ENCODE measurements at places on chromosomes 2 and 18.

DNA sequence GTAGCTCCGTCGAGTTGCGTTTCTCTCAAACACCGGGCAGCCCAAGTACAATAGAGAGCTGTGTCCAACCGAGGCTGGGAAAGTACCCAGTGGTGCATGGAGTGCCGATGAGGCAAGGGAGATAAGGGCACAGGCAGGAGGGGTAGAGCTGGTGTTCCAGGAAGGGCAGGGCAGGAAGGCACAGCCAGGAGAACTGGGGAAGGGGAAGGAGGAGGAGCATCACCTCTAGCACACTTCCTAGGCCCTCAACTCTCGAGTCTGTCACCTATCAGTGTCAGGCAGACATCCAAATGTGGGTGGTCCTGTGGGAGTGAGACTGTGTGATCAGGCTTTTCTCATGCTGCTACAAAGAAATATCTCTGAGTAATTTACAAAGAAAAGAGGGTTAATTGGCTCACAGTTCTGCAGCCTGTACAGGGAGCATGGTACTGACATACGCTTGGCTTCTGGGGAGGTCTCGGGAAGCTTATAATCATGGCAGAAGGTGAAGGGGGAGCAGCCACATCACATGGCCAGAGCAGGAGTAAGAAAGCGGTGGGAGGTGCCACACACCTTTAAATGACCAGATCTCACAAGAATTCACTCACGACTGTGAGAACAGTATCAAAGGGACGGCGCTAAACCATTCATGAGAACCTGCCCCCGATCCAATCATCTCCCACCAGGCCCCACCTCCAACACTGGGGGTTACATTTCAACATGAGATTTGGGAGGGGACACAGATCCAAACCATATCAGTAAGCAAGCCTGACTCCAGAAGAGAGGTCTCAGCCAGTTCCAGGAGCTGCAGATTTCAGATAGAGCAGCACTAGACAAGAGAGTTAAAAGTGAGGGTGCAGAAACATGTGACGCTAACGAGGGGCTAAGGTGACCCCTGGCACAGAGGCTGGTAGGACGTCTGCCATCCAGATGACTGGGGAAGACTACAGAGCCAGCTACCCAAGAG lies 75.7 kb downstream of the MBOAT2 start:
- DNase-seq = no peak

- no peak for DNase-seq
These were observed 107.7 kb downstream of the BCL11A start for GRCh38 chr2:60445684-60446179.

GRCh38 chr2:222433332-222434173 lies 9.2 kb downstream of the SGPP2 start:
- DNase-seq = no peak

- no peak for DNase-seq
These were observed 54.4 kb upstream of the FOSL2 start for GRCh38 chr2:28338046-28338817.

GRCh38 chr2:46308629-46309028 lies 11.4 kb downstream of the EPAS1 start:
- no peak for DNase-seq

DNA sequence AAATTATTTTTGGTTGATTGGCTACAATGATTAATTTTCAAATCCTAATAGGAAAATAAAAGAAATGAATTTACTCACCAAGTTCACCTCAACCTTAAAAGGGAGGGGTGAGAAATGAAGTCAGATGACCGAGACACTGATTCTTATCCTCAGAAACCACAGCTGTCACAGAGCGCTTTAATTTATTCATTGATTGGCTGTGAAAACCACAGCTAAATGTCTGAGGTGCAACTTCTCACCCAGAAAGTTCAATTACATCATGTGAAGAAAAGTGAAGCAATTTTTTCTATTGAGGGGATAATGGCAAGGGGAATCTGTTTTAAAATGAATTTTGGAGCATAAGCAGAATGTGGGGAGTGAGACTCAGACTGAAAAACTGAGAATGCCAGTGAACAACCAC lies 128.4 kb downstream of the RNF152 start:
- DNase-seq = no peak

DNA sequence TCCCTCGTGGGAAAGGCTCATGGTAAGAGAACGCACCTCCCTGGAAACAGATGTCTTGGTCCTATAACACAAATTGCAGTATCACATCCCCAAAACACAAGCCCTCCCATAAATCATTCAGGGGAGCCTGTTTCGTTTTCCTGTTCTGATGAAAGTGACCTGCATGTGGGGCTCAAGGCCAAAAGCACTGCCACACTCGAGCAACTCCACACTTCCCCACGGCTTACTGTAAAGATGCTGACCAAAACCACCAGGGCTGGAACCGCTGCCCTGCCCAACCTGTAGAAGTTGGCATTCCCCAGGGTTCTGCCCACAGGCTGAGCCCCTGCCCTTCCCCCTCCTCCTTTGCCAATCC lies 139.7 kb downstream of the BCL11A start:
- DNase-seq = no peak

GRCh38 chr2:105149272-105149671 lies 92.3 kb upstream of the GPR45 start:
- DNase-seq = no peak

DNA sequence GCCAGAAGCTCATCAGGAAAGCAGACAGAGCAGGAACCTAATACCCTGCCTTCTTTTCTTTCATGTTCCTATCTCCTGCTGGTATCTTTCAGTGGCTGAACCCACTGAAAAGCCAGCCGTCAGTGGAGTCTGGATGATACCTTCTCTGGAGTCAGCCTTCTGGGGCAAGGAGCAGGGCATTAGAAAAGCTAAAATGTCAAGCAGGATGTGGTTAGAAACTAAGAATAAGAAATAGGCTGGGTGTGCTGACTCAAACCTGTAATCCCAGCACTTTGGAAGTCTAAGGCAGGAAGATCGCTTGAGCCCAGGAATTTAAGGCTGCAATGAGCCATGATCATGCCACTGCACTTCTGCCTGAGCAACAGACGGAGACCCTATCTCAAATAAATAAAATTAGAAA lies 642.0 kb upstream of the FSHR start:
- no peak for DNase-seq

GRCh38 chr18:61859113-61859512 lies 33.7 kb downstream of the RNF152 start:
- no peak for DNase-seq

DNA sequence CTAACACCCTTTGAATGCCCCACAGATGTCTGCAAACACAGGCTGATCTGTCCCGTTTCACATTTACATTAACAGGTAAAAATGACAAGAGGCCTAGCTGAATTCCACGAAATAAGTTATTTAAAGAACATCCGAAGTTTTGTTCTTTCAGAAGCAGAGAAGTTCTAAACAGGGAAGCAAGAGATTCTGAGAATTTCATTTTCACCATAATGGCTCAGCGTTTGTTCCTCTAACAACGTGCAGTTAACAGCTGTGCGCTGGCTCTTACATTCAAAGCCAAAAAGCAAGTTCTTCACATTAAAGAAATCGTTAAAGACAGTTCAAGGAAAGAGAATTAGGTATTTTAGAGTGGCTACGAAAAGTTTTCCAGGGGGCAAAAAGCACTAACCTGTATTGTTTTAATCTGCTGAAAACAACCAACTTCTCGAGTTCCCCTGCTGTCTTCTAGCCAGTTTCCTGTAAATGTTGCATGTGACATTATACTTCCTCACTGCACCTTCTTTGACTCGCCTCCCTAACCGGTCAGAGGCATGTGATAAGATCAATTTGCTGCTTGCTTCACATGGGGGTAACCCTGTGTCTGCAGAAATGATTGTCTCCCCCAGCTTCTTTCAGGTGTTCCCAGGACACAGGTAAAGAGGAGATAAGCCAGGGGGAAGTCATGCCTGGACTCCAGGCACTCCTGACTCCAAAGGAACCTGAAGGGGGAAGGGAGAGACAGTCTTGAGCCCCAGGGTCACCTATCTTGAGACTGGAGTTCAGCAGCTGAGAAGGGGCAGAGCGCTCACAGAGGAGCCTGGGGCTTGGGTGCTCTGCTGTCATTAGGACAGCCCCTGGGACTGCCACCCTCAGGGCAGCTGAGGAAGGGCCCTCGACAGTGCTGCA lies 36.8 kb upstream of the WIPF1 start:
- peak; percentile 47 for DNase-seq

GRCh38 chr2:152354909-152355308 lies 19.9 kb downstream of the FMNL2 start:
- no peak for DNase-seq

DNA sequence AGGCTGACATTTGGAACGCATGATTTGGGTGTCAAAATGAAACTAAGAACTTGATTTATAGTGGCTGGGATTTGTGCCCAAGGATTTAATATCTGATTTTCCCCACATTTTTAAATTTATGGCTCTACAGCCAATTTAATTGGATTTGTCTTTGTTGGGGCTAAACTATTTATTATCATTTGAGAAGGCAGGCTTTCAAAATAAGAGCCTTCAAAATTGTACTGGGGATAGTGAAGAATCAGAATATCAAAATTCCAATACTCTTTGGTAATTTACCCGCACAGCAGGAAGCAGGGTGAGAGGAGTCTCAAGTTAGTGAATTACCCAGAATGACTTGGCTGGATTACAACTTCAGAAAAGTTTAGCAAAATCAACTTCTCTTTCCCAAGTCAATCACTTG lies 278.1 kb downstream of the LRATD1 start:
- DNase-seq = no peak

GRCh38 chr18:3794537-3795348 lies 344.8 kb downstream of the TGIF1 start:
- no peak for DNase-seq

DNA sequence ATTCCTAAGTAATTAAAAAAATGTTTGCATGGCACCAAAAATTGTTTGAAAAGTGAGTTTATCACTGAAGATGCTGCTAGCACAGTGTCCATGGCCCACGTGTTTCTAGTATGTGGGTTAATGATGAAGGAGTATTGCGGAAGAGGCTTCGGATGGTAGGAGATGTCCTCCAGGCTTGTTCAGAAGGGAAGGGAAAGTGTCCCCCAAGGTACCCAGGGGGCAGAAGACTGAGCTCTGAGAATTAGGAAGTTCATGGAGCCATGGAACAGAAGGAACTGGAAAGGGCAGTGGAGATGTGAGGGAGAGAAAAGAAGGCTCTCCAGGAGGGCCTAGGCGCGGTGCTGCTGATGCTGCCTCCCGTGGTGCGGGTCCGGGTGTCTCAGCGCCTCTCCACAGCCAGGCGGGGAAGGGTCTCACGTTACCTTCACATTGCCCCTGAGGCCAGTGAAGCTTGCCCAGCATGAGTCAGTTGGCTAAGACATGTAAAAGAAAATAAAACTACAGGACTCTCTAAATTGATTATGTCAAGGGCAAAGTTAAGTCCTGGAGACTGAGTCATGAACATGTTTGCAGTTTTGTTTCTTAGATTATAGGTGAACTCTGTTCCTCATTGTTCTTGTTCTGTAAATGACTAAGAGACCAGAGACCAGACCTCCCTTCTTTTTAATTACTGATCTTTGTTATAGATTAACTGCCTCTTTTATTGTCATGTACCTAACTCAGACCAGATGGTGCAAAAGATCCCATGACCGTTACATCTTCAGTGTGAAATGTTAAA lies 89.0 kb downstream of the MTCL1 start:
- DNase-seq = no peak

- no peak for DNase-seq
These were observed 147.3 kb downstream of the AGAP1 start for GRCh38 chr2:235640926-235641723.

DNA sequence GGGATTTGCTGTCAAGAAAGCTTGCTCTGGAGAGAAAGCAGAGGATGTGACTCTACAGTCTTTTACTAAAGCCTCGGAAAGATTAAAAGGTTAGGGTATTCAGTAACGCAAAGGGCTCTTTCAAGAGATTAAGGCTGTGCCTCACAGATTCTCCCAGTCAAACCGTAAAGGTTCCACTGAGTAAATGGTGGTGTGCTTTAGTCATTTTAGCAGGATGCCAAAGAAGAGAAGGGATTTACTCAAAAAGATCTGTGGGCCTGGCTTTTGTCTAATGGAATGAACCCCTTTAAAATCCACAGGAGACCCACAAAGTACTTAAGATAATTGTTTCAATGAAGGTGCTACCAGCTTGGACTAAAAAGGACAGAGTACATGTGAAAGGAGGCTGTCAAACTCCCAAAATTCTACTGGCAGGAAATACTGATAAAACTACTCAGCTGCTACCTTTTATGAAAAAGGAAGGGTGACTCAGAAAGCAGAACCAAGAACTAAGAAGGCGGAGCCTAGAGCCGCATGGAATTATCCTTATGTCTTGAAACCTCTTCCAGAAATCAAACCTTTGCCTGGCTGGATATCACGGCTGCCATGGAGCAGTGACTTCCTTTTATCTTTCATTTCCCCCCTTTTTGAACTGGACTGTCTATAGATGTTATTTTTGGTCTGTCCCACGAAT lies 670.2 kb upstream of the ZEB2 start:
- no peak for DNase-seq

- no peak for DNase-seq
These were observed 4.0 kb downstream of the PKP4 start for GRCh38 chr2:158460632-158461297.

DNA sequence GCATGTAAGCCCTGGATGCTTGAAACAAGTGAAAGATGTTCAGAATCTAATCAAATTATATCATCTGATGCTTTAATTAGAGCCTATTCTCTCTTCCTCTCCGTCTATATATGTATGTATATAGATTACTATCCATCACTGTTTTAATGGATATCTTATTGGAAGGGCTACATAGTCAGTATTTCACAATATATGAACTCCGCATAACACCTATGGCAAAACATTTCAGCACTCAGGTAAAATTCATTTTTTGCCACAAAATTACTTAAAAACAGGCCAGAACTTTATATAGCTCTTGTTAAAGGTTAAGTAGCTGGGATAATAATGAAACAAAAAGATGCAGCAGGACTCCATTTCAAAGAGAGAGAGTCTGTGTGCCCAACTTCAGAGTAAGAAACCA lies 1.2 kb downstream of the PJVK start:
- DNase-seq = no peak

- DNase-seq = no peak
These were observed 14.6 kb downstream of the SLC4A3 start for GRCh38 chr2:219642069-219642454.

DNA sequence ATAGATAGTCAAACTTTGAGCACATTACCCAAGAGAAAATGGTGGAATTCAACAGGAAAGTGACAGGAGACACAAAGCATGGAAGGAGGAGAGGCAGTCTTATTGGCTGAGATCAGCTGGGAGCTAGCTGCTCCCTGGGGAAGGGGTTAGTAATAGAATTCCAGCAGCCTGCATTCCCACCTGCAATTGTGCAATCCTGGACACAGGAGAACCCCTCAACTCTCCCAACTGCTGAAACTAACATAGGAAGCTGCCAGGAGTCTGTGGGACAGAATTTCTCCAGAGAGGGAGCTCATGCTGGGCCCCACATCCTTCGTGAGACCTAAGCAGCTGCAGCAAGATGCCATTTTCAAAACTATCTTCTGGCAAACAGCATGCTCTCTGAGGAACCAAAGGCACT lies 69.8 kb upstream of the ACVR1C start:
- no peak for DNase-seq

- no peak for DNase-seq
These were observed 83.1 kb downstream of the CCDC85A start for GRCh38 chr2:56266761-56267414.

- no peak for DNase-seq
These were observed 91.5 kb downstream of the CAMKMT start for GRCh38 chr2:44453259-44453658.

All from activated T-cell treated with anti-CD3 and anti-CD28 coated beads, Interleukin-2, amount 50 U/mL, for 1 hour (primary cell).